Esophagus squamous epithelium (tissue), 5 donors: ENCODE measurements at places on chromosomes 12 and 14. TPM values are rescaled to one million over a fixed set of nuclear protein-coding genes. Genes with fewer than 3 reads are reported as not detected.

MDM2 gene
- 68.3 TPM for total RNA-seq

PA2G4 gene
- total RNA-seq = 189 TPM

SERPINA3 gene
- total RNA-seq = 3.3 TPM

ARHGEF40 gene
- total RNA-seq = 10.3 TPM

TRPV4 gene
- 2.8 TPM for total RNA-seq

ARHGAP9 gene
- 20.4 TPM for total RNA-seq

DBX2 gene
- total RNA-seq = not detected

PIK3C2G gene
- 3.5 TPM for total RNA-seq

VCPKMT gene
- 8.6 TPM for total RNA-seq

ISM2 gene
- total RNA-seq = 1.7 TPM

SIX6 gene
- total RNA-seq = not detected

NEUROD4 gene
- total RNA-seq = not detected

DDX47 gene
- 54.1 TPM for total RNA-seq

PZP gene
- not detected for total RNA-seq

CLEC14A gene
- 12.7 TPM for total RNA-seq

PLCZ1 gene
- not detected for total RNA-seq

TEX22 gene
- 0.57 TPM for total RNA-seq

GPRC5D gene
- 0.95 TPM for total RNA-seq

ANKS1B gene
- 15.8 TPM for total RNA-seq

DNA sequence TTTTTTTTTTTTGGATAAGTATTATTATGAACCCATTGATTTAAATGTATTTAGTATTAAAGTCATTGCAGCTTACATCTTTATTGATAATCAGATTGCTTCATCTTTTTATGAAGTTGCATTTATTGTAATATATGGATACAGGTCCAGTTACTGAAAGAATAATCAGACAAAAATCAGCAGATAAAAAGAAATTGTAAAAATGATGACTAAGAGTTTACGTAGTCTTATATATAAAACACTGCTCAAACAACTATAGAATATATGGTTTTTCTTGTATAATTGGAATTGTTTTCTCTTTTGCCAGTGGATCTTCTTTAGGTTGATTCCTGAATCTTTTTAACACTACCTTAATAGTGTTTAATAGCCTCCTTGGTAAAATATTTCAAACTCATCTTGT, 378.3 kb downstream of the DUSP6 start:
- no peak for DNase-seq

DNA sequence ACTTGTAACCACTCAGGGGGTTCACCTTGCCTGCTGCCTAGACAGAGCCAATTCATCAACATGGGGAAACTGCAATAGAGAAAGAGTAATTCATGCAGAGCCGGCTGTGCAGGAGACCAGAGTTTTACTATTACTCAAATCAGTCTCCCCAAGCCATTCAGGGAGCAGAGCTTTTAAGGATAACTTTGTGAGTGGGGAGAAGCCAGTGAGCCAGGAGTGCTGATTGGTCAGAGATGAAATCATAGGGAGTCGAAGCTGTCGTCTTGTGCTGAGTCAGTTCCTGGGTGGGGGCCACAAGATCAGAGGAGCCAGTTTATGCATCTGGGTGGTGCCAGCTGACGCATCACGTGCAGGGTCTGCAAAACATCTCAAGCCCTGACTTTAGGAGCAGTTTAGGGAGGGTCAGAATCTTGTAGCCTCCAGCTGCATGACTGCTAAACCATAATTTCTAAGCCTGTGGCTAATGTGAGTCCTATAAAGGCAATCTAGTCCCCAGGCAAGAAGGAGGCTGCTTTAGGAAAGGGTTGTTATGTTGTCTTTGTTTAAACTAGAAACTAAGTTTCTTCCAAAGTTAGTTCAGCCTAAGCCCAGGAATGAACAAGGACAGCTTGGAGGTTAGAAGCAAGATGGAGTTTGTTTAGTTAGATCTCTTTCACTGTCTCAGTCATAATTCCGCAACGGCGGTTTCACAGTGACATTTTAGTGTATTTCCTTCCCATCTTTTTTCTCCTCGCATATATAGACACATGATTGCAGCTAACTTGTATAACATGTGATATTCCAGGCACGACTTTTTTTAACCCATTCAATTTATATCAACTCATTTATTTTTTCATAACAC, 68.9 kb upstream of the NCOR2 start:
- no peak for DNase-seq

GRCh38 chr12:115451780-115452736, 768.1 kb upstream of the TBX3 start:
- DNase-seq = no peak

- DNase-seq = no peak
These were observed 91.4 kb upstream of the CPM start for GRCh38 chr12:69024413-69024812.

DNA sequence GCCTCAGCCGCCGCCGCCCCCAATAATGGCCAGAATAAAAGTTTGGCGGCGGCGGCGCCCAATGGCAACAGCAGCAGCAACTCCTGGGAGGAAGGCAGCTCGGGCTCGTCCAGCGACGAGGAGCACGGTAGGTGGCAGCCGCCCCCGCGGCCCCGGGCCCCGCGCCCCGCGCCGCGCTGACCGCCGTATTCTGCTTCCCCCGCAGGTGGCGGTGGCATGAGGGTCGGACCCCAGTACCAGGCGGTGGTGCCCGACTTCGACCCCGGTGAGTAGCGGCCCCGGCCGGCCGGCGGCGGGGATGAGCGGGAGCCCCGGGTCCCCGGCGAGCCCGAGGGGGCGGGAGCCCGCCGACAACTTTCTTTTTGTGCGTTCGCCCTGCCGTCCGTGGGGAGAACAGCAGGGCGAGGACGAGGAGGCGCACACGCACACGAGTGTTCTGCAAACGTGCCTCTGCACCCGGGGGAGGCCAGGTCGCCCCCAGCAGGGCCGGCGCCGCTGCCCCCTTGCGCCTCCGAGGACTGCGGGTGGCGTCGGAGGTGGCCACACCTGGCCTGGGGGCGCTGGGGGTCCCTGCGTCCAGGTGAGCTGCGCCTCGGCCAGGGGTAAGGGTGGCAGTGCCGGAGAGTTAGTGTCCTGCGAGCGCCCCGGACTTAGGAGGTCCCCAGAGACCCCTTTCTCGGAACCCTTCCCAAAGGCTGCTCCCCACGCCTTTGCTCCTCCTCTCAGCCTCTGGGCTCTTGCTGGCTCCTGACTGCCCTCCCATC, 794 bp downstream of the RCOR1 start:
- no peak for DNase-seq

GRCh38 chr14:80923368-80923767, 18.2 kb downstream of the CEP128 start:
- DNase-seq = no peak

GRCh38 chr12:121512561-121512960, 68.3 kb downstream of the KDM2B start:
- DNase-seq = no peak

- no peak for DNase-seq
These were observed 16.6 kb downstream of the KICS2 start for GRCh38 chr12:64205542-64205941.

- no peak for DNase-seq
These were observed 82.7 kb upstream of the BMP4 start for GRCh38 chr14:54039311-54039710.

DNA sequence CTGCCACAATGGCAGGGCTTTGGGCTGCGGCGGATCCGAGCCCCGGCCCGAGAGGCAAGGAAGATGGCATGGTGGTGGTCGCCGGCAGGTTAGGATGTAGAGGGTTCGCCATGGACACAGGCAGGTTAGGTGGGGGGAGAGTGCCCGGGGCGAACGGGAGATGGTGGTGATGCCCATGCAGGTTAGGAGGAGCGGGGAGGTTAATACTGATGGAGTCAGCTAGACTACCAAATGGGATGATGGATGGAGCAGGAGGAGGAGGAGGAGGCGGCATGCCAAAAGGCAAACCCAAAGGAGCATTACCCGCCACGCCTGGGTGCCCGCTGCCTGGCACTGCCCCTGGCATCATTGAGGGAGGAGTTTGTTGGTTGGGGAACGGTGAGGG, 6.2 kb downstream of the MYL6 start:
- DNase-seq = no peak

DNA sequence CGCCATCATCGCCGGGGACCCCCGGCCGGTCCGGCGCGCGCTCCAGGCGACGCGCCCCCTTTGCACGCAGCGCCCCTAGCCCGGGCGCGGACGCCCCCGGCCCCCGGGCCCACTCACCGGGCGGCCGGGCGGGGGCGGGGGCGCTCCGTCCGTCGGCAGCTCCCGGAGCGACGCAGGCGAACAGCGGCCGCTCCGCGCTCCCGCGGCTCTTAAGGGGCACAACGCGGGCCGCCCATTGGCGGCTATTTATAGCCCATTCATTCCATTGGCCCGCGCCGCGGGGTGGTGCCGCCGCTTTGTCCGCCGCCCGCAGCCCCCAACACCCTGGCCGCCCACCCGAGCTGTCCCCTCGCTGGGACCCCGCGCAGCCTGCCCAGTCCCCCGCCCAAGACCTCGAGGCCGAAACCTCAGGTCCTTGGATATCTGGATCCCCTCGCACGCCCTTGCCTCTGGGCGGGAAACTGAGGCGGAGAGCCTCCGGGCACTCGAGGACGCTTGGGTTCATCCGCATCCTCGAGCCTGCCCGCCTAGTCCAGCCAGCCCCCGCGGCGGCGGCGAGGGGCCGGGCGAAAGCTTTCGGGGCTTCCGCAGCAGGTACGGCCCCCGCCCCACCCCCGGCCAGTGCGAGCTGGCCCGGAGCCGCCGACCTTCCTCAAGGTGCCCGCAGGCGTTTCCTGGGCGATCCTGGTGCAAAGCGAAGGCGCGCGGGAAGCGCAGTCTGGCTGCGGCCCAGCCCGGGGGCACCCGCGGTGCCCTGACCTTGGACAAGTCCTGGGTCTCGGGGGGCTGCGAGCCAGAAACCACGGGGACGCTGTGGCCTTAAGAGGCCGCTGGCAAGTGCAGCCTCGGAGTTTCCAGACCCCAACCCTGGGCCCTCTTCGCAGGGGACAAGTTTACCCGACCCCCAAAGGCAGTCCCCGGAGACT, at the start of gene CKB:
Gene CKB (minus strand): TSS at position 182 of the 926 bp plus-strand sequence. CDS start 337 bp downstream, outside the sequence.
- no peak for DNase-seq

DNA sequence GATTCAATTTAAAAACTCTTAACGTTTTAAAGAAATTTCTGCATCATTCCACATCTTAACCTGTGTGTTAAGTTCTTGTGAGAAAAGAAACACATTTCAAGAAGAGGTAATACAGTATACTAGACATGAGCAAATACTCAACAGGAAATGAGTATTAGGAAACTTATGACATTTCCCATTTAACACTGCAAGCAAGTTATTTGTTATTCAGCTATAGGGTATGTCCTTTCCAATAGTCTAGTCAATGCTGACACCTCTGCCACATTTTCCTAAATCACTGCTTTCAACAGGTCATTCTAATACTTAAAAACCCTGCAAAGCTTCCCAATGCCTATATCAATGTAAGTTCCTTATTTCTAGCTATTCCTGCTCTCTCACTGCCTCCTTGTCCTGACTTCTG, 93.1 kb downstream of the DDHD1 start:
- DNase-seq = no peak

GRCh38 chr12:16583969-16584745, 21.8 kb downstream of the LMO3 start:
- no peak for DNase-seq

- no peak for DNase-seq
These were observed 11.0 kb downstream of the ORAI1 start for GRCh38 chr12:121637231-121637914.

DNA sequence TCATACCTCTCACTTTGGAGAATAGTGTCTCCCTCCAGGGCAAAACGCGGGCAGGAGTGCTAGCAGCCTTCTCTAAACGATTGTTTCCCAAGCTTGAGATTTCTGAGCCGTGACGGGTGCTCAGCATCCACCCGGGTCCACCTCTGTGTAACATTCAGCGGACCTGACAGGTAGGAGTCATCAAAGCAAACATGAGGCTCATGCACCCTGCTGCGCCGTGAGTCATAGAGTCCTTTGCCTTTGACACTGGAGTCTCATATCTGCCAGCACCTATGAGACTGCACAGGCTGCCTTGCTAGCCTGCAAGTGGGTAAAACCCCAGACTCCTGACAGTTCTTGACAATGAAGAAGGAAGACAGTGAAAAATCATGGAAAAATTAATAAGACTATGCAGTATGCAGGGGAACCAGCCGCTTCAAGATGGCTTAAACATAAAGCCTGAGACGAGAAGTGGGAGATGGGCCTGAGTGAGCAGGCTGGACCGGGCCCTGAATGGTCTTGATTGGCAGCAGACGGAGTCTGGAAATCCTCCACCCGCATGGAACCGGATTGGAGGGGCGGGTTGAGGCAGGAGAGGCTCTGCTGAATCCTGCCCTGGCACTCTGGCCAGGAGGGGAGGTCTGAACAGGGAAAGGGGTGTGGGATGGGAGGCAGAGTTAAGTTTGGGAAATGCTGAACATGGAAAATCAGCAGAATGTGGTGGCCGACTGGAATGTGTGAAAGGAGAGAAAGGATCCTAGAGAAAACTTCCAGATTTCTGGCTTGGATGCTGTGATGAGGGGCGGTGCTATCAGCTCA, 54.2 kb downstream of the LGMN start:
- DNase-seq = no peak

DNA sequence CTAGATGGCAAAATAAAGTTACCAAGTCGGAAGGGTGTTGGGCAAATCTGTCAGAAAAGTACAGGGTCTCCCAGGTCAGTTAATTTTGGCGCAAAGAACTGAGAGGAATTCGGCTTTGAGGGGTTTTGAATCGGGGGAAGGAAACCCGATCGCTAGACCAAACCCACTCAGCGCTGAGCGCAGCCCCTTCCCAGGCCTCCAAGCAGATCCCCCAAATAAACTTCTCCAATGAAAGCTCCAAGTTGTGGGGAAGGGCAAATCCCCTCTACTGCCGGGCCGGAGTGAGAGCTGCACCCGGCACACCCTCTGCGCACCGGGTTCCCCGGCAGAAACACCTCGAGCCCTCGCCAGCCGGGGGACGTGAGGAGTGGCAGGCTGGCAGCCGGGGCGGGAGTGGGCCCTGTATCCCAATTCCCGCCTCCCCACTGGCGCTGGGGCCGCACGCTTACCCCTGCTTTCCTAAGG, 441 bp downstream of the E2F7 start:
- DNase-seq = no peak

GRCh38 chr12:97716356-97716755, 253.8 kb downstream of the RMST start:
- DNase-seq = no peak

GRCh38 chr12:12518919-12519318, 43.7 kb downstream of the DUSP16 start:
- no peak for DNase-seq

DNA sequence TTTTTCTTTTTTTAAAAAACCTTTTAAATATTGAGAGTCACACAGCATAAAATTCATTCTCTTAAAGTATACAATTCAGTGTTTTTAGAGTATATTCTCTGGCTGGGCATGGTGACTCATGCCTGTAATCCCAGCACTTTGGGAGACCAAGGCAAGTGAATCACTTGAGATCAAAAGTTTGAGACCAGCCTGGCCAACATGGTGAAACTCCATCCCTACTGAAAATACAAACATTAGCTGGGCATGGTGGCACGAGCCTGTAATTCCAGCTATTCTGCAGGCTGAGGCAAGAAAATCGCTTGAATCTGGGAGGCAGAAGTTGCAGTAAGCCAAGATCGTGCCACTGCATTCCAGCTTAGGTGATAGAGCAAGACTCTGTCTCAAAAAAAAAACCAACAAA, 68.4 kb upstream of the BCAT1 start:
- DNase-seq = no peak

GRCh38 chr12:31525496-31526157, 65.3 kb downstream of the DENND5B start:
- no peak for DNase-seq

- DNase-seq = no peak
These were observed 12.8 kb downstream of the STX2 start for GRCh38 chr12:130826151-130826801.

GRCh38 chr12:106873983-106874382, 81.7 kb upstream of the TMEM263 start:
- no peak for DNase-seq

GRCh38 chr12:131457331-131458047, 253.4 kb upstream of the SFSWAP start:
- no peak for DNase-seq
